ENCODE measurements at places on chromosomes 11 and 22.
A peak's percentile ranks its signal among the peaks of the same experiment; 100 is the strongest.

GRCh38 chr11:35360055-35360530 lies 59.3 kb downstream of the SLC1A2 start:
- DNase-seq, result no peak

DNA sequence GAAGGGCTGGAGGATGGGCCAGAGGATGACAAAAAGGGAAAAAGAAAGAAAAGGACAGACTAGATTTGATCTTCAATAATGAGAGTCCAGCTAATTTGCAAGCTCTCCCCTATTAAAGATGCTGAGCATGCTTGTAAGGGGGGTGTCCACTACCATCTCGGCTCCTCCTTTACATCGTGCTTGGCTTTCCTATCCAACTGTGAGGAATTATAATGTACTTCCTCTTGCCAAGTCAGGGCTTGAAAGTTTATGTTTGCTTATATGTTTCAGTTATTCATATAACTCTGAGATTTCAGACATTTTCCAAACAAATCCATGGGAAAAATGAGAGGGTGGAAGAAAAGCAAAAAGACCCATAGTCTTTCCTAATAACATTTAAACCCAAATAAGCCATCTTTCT lies 387.1 kb downstream of the METTL15 start:
- no peak for DNase-seq

- no peak for DNase-seq
Measured at GRCh38 chr22:38911434-38911833, 39.4 kb upstream of the CBX6 start.

GRCh38 chr11:21561581-21561980 lies 631.3 kb upstream of the ANO5 start:
- peak; percentile 81 for DNase-seq

- DNase-seq, result no peak
Measured at GRCh38 chr11:64751136-64751535, 7.2 kb upstream of the RASGRP2 start.
